ENCODE measurements at places on chromosomes 5 and 9.

DNA sequence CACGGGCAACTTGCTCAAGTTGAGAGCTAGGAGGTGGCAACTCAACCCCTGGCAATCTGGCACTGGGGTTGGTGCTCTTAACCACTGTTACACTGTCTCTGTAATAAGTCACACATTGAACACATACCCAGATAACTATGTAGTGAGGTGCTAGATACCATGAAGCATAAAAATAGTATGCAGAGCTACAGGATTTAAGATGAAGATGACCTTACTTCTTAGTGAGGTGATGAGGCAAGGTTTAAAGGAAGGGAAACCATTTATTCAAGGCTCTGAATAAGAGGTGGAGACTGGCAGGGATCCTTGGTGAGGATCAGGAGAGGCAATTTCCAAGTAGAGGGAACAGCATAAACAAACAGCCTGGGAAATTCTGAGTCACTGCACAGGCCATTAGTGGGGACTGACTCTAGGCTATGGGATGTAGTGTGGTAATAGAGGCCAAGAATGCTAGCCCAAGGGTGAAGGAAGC, 67.6 kb upstream of the NR3C1 start:
- no peak for DNase-seq

DNA sequence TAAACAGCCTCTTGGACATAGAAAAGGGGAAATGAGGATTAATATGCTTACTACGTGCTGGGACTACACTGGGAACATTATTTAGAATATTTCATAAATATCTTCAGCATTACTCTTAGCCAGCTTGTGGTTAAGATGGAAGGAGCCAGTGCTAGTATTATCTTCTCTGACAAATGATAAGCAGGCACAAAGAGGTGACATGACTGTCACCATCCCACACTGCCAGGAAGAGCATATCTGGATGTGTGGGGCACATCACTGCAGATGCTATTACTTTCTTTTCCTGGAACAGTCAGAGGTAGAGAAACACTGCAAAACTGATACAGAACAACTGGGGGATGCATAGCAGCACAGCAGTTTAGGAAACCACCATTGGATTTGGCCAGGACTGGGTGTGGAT, 281.0 kb upstream of the TNC start:
- DNase-seq = no peak

DNA sequence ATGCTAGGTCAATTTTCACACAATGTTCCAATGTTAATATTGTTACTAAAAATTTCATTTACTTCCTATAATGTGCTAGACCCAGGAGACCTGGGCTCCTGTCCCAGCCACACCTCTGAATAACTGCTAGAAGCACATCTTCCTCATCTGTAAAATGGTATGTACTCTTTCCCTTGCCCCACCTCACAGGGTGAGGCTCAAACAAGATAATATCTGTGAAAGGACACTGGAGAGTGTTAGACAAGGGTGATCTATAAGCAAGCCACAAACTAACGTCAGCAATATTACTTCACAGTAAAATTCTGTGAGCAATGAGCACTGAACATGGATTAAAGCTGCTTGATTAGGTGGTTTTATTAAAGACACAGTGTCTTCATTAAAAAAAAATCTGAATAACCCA, 186.4 kb downstream of the EPB41L4A start:
- no peak for DNase-seq

DNA sequence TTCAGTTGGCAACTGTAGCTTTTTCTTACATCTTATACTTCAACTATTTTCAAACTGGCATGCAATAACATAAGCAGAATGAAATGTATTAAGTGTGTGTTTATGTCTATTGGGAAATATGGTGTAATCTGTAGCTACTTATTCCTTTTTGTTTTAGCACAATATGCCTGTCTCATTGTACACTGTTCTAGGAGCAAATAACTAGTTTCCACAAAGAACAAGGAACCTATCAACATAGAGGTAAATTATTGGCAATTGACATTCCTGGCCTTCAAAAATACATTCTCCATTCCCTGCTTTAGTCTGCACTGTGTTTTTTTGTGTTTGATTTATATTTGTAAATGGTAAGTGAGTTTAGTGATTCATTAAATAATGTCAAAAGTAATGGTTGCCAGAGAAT, 75.7 kb downstream of the FBXL7 start:
- no peak for DNase-seq

DNA sequence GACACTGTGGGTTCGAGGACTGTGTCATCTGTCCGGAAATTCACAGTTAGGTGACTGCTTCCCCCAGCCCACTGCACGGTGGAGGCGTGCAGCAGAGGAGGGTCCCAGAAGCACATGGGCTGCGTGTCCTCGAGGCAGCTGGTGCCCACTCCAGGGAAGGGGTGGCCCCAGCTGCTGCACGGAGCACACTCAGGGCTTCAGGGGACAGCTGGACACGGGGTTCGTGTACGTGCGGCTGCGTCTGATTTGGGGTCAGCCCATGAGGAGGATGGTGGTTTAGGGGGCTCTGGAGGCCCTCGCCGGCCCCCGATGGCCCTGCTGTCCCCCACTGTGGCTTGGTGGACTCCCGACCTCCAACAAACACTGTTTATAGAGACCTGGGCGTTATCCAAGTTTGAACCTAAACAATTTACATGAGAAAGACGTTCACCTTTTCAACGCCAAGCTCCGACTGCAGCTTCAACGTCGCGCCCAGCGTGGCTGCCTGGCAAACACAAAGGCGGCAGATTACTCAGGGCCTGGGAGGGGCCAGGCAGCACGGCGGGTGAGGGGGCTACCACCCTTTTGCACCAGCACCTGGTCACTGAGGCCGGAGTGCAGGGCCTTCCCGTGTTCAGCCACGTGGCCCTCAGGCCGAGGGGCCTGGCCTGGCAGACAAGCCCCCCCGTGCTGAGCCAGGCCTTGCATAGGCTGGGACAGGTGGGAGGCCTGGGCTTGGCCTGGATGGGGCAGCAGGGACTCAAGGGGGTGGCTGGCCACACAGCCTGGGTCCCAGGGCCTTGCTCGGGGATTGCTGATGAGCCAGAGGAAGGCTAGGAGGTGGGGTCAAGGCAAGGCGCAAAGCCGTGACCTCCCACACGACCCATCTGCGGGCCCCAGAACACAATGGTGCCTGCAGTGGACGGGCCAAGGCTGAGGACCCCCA, 55.2 kb downstream of the EXD3 start:
- DNase-seq = no peak

GRCh38 chr5:81848362-81848880, 97.5 kb upstream of the SSBP2 start:
- DNase-seq = no peak

Data from AML-193 (cell line).